LNCaP clone FGC (cell line): ENCODE measurements at places on chromosomes 7 and 10.

- DNase-seq, result no peak
These were observed 351.6 kb upstream of the ZMIZ1 start for GRCh38 chr10:78717200-78717599.

- DNase-seq, result no peak
These were observed 52.1 kb downstream of the TBATA start for GRCh38 chr10:70733051-70733450.

- DNase-seq, result peak; percentile 72
These were observed 552.4 kb upstream of the GALNT17 start for GRCh38 chr7:70579397-70580097.

GRCh38 chr7:144529269-144529926 lies 125.9 kb upstream of the NOBOX start:
- DNase-seq, result no peak

DNA sequence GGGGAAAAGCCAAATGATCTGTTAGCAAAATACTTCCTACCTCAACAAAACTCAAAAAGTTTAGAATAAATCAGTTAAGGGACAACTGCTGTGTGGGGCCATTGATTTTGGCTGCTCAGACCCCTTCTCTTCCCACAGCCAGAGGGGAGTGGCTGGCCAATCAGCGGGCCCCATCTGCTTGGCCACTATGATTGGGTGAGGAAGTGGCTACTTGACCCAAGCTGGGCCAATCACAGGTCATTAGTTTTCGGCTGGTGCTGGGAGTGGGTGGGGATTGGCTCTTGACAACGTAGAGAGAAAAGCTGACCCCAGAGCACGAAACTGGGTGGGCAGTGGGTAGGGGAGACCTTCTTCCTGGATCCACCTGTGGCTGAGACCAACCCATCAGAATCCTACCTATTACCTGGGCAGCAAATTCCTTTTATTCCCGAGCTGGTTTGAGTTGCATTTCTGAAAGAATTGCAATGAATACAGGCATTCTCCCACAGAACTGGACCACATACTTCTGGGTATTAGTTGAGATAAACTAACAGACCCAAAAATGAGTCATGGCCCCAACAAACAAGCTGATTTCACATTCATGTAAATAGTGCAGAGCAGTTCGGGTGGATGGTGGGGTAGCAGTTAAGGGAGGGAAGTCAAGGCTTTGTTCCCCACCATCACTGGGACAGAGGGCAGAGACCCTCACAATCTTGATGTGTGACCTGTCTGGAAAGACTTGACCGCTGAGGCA lies 35.6 kb upstream of the HMX3 start:
- DNase-seq, result no peak

DNA sequence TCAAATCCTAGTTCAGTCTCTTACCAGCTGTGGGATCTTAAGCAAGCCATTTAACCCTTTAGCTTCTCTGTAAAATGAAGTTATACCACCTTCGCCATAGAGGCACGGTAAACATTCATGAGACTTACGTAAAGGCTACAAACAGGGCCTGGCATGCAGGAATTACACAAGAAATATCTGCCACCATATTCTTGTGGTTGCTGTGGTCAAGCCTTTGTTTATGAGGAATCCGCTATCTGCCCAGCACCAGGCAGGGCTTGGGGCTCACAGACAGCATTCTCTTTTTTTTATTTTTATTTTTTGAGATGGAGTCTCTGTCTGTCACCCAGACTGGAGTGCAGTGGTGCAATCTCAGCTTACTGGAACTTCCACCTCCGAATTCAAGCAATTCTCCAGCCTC lies 9.9 kb downstream of the AIFM2 start:
- no peak for DNase-seq

DNA sequence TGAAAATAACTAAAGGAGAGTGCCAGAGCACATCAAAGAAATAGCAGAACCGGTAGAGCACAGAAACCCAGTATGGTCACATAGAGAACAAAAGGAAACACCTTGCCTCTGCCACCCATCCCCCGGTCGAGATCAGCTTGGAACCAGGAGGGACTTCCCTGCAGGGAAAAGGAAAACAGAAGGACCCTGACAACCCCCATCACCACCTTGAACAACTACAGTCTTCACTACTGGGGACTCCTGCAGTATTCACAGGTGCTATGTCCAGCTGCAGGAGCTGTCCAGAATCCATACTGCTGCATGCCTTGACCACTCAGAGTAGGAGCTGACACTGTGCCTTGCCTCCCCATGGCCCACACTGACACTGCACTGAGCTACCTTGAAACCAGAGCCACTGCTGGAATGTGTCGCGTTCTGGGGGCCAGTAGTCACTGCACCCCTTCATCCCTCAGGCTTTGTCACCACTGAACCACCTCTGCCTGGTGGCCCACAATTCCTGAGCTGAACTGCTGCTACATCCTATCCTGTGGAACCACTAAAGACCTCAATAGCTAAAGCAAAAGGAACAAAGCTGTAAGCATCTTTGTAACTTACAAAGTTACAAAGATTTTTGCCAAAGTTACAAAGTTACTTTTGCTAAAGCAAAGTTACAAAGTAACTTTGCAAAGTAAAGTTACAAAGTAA lies 66.8 kb downstream of the TRIL start:
- DNase-seq, result no peak

DNA sequence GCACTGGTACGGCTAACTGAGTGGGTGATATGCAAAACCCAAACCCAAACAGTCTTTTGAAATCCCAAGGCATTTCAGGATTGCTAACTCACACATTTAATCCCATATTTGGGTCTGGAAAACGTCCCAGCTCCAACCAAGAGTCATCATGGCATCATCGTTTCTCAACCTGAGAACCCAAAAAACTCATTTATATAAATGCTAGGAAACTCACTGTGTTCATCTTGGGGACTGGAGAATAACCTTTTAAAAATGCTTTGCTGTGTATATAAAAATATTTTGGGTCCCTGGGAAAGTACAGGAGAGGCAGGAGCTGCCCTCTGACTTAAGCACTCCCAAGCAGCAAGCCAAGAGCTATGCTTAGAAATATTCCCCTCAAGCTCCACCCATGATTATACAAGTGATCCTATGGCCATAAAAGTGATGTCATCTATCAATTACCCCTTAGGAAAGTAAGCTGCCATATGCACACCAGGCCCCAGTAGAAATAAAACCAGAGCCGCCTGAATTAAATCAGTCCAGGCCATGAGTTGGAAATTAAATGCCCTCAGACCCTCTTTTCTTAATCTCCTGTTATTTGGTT lies 352.1 kb downstream of the FRMD4A start:
- DNase-seq, result no peak

DNA sequence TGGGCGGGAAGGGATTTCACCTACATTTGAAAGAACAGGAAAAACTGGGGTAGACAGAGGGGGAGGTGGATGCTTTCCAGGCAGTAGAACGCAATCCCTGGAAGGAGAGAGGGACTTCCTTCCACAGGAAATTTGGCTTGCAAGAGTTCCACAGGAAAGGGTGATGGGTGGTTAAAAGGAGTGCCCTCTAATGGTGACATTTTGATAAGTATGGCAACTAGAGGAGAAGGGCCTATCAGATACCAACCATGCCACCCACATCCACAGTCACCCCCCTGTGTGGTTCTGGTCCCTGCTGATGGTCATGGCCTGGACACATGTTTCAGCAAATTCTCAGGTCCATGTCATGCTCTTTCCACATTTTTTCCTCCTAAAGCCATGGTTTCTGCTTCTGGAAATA lies 27.1 kb upstream of the COL13A1 start:
- no peak for DNase-seq

- no peak for DNase-seq
These were observed 41.8 kb upstream of the HERPUD2 start for GRCh38 chr7:35736725-35737124.

GRCh38 chr10:10787586-10787985 lies 230.1 kb upstream of the CELF2 start:
- no peak for DNase-seq

DNA sequence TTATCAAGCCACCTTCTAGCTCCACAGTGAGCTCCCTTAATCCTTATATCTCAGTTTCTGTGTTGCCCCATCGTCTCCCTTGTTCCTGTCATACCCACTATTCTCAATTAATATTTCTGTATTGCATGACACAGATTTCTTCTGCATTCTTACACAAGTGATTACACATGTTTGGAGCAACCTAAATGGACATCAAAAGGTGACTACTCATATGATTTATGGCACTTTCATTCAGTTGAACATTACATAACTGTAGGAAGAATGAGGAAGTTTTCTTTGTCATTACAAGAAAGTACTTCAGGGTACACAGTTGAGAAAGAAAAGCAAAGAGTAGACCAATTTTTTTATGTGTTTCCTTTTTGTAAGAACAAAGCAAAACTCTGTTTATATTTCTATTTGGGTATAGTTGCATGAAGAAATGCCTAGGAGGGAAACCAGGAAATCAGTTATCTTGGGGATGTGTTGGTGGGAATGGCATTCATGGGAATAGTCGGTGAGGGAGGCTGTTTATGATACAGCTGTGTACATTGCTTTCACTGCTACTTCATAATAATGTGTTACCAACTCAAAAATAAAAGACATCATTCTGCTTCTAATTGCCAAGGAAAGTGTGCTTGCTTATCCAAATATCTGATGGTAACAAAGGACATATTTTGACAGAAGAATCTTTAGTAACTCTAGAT lies 23.6 kb upstream of the PRSS37 start:
- no peak for DNase-seq

GRCh38 chr7:106178593-106179134 lies 66.6 kb upstream of the SYPL1 start:
- peak; percentile 54 for DNase-seq

DNA sequence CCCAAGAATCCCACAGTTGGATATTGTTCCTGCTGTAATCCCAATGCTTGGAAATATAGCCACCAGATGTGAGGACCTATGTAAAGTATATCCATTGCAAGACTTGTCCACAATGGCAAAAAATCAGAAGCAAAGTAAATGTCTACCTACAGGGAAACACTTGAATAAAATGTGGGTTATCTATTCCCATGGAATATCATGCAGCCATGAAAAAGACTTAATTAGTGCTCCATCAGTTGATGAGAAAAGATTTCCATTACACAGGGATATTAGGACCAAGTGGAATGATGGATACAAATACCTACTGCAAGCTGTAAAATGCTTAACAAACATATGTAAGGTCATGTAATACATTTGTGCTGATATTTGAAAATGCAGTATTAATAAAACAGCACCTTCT lies 131.2 kb downstream of the BTAF1 start:
- no peak for DNase-seq

- DNase-seq, result no peak
These were observed 135.8 kb downstream of the CAMK1D start for GRCh38 chr10:12484941-12485805.

DNA sequence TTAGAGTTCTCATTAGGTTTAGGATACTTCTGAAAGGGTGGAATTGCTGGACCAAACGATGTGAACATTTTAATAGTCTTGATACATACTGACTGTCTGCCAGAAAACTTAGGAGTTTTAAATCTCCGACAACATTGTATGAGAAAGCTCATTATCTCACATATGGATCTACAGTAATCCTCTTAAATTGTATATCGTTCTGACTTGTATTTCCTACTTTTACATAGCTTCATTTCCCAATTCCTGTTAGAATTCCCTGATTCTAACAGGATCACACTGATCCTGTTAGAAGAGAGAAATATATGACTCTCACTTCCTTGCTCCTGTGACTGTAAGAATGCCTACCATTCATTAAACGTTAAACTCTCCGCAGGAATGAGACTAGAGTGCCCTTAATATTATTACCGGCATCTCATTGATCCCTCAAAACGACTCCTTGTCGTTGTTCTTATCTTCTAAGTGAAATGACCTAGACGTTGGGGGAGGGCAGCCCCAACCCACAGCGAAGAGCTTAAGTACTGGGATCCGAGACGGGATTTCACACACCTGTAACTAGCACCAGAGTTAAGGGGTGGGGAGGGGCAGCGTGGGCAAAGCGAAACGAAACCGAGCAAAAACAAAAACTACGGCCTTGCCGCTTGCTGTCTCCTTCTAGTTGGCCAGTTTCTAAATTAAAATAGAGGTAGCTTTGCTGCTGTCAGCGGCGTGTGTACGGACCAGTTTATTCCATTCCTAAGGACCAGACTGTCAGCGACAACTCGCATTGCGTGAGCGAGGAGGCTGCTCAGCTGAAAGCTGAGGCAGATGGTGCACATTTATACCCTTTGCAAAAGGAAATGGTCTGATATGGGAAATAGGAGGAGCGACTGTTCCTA lies 678 bp upstream of the TMEM106B start:
- DNase-seq, result no peak

- no peak for DNase-seq
These were observed 45.5 kb upstream of the VKORC1L1 start for GRCh38 chr7:65827366-65827765.

- DNase-seq, result no peak
These were observed 9.3 kb upstream of the PRSS1 start for GRCh38 chr7:142739923-142740492.

DNA sequence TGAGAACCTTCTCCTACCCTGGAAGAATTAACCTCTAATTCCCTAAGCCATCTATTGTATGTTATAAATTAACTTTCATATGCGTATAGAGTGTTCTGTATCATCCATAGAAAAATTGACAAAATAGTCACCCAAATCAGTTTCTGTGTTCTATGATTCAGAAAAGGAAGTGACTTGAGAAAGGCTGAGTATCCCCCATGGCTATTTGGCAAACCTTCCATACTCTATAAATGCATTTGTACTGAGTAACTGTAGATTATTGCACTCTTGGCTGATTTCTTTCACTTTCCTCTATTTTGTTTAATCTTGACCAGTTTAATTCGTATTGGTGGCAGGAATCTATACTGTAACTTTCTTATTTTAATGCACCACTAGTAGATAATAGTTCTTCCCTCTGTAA lies 182.2 kb downstream of the HTR7 start:
- DNase-seq, result no peak

- DNase-seq, result peak; percentile 46
These were observed 100.9 kb upstream of the YAE1 start for GRCh38 chr7:39465055-39465929.

DNA sequence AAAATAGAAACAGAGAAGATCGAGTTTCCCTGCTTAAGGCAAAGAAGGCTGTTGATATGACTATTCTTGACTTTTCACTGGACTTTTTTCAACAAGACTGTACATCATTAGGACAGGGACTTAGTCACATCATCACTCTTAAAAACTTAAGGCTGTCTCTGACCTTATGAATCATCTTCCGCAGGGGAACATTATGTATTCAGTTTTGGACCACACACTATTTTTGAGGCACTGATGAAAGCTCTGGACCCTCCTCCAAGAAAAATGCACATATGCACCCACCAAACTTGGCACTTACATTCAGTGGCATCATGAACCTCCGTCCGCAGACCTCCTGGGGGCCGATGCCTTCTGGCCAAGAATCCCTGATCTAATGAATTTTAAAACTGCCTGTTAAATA lies 96.4 kb downstream of the CALD1 start:
- DNase-seq, result no peak

DNA sequence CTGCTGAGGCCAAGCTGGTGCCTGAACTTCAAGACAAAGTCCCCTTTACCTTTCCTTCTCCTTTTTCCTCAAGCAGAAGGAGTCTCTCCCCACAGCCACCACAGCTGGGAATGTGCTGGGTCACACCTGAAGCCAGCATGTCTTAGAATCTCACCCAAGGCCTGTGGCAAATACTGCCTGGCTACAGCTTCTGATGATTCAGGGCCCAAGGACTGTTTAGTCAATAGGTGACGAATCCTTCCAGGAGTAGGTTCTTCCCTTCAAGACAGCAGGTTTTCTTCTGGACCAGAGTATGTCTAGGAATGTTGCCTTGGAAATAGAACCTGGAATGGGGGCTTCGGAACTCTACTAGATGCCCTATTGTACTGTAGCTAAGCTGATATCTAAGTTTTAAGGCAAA lies 374.6 kb downstream of the KIF20B start:
- no peak for DNase-seq
